ENCODE measurements at places on chromosomes 11 and 22. TPM values are rescaled to one million over a fixed set of nuclear protein-coding genes. Genes with fewer than 3 reads are reported as not detected.

Gene KIRREL3
- 15.7 TPM for total RNA-seq

Gene TRPM5
- total RNA-seq, result 7.5 TPM

GRCh38 chr22:23065495-23066122 lies 4.7 kb upstream of the GNAZ start:
- DNase-seq, result no peak

DNA sequence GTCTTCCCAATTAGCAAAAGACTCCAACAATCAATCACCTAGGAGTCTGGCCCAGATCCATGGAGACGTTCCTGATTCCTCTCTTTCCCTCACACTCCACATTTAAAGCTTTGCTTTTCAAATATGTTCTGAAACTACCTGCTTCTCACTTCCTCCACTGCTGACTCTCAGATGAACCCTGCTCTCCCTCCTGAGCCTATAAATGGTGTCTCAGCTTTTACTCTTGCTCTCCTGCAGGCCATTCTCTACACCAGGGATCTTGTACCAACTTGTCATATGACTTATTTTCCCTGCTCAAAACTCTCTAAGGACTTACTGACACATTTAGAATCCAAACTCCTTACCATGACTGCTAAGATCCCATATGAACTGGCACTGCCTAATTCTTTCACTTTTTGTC lies 138.4 kb upstream of the DDI1 start:
- no peak for DNase-seq

Measured in transverse colon (tissue), 4 donors.